Stimulated activated CD4-positive, alpha-beta T cell treated with anti-CD3 and anti-CD28 coated beads, Interleukin-15, amount 100 ng/mL, for 48 hours (primary cell): ENCODE measurements at places on chromosomes 2 and 18.
A peak's percentile ranks its signal among the peaks of the same experiment; 100 is the strongest.

- DNase-seq: no peak
Observed at GRCh38 chr2:15909736-15910135, 30.6 kb upstream of the MYCN start.

GRCh38 chr18:48862678-48863270, 88.0 kb downstream of the SMAD7 start:
- DNase-seq: no peak

- no peak for DNase-seq
Observed at GRCh38 chr18:79947881-79948610, 3.4 kb downstream of the SLC66A2 start.

- DNase-seq: no peak
Observed at GRCh38 chr2:73985308-73986084, 786 bp downstream of the TET3 start.

DNA sequence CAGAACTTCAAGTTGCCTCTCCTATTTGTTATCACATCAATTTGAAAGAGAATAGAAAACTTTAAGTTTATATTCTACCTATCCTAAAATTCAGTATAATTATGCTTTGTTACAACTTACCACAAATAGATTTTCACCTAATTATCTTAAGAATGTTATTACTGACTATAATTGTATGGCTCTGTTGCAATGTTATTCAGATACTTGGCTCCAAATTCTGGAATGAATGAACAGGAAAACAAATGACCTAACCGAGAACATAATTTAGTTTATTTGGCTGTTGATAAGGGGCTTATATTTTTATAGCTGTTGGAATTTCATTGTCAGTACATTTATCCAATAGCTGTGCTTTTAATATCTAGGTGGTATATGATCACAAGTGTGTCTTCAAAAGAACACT, 173.2 kb upstream of the GULP1 start:
- no peak for DNase-seq

DNA sequence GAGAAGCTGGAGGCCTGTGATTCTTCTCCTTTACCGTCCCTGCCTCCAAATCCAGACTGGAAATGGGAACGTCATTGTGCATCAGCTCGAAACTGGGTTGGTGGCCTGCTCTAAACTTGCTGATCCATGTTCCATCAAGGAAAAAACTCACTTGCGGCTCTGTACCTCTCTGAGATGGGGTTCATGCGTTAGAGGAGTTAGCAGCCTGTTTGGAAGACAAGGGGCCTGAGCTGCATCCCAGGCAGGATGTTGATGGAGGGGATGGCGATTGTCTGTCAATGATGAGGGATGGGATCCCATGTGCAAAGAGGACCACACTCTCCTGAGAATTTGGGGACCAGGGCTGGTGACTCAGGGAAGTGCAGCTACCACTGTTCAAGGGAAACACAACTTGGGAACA, 26.0 kb downstream of the TWIST2 start:
- DNase-seq: no peak

DNA sequence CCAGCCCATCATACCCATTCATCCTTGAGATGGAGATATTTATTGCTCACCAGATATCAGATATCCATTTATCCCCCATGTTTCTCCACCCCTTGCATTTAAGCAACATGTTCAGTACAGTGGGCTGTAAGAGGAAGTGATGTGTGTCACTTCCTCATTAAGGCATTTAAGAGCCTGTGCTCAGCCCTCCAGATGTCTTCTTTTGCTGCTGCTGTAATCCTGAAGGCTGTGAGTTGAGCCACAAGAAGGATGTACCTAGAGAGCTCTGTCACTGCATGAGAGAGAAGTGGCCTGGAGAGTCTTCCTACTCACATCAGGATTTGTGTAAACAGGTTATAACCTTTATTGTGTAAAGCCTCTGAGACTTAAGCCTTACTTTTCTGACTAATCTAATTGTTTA, 151.8 kb upstream of the UNC80 start:
- no peak for DNase-seq

DNA sequence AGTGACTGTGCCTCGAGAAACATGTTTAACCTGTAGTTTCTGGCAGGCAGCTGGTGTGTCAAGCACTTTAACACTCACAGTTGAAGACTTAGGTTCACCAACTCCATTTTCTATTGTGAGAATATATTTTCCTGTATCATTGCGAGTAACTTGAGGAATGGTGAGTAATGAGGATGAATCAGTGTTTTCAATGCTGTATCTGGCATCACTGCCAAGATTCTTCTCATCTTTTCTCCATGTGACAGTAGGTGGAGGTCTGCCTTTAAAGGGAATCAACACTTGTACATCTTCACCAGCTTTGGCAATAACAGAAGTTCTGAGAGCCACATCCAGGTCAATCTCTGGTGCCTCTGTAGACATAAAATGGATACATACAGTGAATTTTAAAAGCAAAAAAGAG, 72.8 kb downstream of the PLEKHA3 start:
- no peak for DNase-seq

DNA sequence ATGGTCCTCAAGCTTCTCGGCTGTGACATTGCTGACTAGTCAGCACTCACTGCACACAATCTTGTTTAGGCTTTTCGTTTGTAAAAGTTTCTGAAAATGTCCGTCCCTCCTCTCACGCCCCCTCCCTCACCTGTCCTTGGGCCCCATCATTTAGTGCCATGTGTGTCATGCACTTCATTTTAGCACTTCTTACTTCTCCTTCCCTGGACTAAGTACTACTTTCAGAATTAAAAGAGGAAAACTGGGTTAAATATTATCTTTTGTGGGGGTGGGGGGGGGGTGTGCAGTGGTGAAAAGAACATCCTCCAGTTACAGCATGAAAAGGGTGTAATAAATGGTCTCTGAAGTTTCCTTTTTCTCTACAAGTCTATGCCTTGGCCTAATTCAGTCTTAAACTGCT, 182.0 kb upstream of the SP5 start:
- no peak for DNase-seq

- no peak for DNase-seq
Observed at GRCh38 chr2:72112981-72113846, 34.4 kb downstream of the CYP26B1 start.

- DNase-seq: no peak
Observed at GRCh38 chr2:128405981-128406613, 87.4 kb upstream of the HS6ST1 start.

DNA sequence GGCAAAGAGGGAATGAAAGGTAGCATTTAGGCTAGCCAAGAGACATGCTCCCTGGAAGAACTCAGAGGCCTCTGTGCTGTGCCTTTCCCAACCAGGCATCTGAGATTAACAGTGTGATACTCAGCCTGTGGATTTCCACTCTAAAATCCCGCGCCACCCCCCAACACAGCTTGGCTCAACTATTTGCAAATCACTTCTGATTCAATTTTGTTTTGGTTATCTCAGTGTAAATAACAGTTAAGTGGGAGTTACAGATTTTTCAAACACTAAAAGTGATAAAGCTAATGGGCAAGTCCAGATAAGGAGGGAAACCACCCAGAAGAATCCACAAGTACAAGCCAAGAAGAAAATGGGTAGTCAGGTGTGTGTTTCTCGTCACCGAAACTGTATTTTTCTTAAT, 1.4 kb upstream of the NRP2 start:
- DNase-seq: no peak

- DNase-seq: no peak
Observed at GRCh38 chr18:77749089-77749488, 499.4 kb downstream of the GALR1 start.

DNA sequence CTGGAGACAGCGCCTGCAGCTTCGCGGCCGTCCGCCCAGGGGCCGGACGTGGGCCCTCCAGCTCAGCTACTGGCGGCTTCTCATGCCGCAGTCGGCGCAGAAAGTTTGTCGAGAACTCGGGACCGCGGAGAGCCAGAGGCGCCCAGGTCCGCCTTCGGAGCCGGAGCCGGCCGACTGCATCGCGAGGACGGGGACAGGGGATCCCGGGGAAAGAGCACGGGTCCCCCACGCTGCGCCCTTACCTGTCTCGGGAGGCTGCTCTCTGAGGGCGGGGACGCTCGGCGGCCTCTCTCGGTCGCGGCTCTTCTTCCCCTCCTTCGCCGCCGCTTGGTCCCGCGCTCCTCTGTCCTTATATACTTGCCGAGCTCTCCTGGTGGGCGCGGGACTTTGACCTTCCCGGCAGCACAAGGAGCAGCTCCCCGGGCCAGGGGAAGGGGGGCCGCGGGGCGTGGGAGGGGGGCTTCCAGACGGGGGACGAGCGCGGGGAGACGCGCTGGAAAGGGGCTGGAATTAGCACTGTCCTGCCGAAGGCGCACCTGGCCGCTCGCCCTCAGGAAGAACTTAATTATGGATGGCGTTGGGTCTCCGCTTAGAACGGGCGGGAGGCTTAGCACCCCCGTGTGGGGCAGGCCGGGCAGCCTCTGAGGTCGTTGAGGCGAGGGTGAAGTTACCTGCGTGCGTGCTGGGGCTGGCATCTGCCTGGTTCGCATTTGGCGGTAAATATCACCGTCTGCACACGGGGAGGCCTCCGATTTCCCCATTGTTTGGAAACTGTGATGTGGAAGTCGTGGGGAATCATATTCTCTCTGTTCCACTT, at the start of gene POMC:
TSS of gene POMC (minus strand) at position 325 of the 817 bp plus-strand sequence. CDS start 3,808 bp downstream, outside the sequence.
- peak; percentile 18 for DNase-seq

GRCh38 chr2:63530704-63531279, 57.5 kb downstream of the WDPCP start:
- no peak for DNase-seq

GRCh38 chr2:120519469-120519868, 173.5 kb downstream of the INHBB start:
- DNase-seq: no peak

DNA sequence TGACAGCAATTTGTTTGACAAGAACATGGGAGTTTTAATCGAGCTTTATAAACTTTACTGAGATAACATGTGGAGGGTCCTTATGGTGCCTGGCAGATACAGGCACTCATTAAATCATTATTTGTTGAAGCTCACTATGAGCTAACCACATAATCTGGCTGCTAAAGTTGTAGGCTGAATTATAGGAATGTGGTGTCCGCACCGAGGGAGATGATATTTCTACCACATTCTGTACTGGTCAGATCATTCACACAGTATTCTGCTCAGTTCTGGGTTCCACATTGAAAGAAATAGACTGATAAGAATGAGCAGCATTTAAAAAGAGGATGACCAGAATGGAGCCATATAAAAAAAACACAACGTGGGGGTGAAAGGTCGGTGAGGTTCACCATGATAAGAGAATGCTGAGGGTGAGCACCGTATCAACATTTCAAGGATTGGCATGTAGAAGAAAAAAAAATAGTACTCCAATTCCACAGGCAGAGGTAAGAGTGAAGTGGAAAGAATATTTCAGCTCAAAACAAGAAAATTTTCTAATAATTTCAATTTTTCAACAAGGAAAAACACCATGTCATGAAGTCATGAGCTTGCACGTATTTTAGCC, 54.4 kb downstream of the TMEFF2 start:
- no peak for DNase-seq

- no peak for DNase-seq
Observed at GRCh38 chr18:55248495-55248894, 289.2 kb upstream of the CCDC68 start.

DNA sequence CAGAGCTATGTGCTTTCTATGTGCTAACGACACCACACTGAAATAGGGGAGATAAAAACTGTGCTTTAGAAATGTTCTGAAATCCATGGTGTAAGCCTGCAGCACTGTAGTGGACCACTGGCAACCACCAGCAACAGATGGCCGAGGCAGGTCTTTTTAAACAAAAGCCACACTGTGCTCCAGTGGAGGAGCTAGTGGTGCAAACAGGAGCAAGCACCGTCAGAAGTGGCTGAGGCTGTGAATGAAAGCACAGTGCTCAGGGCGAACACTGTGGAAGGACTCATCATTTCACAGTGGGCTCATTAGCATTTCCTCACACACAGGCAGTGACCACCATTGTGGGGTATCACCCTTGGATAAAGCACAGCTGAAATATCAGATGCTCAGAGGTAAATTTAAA, 22.9 kb upstream of the MTX2 start:
- no peak for DNase-seq

- DNase-seq: no peak
Observed at GRCh38 chr18:69622961-69623360, 222.3 kb downstream of the DOK6 start.
